ENCODE measurements at places on chromosomes 3 and 15.

- no peak for DNase-seq
Observed at GRCh38 chr3:123147754-123148535, 53.8 kb upstream of the SEC22A start.

DNA sequence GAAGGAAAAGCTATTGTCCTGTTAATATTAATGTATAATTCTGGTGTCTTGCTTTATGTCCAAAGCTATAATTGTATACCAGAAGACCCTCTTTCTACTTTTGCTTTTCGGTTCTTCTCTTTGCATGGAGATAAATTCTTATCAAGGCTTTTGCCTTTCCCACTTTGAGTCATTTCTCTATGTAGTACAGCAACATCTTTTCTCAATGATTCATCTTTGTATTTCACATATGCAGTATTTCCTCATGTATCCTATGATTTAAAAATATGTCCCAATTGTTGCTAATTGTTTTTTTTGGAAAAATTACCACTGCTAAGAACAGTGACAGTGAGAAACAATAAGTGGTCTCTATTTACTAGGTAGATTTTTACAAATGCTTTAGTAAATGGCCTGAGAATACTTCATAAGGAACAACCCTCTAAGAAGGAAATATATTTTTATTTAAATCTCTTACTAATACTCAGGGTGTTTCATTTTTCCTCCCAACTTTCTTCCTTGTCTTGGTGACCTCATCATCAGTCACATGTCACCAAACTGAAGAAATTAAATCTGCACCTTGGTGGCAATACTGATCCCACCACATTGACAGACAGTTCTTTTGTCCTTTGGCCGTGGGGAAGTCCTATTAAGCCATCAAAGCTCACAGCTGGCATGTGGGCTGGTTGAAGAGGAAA is 290.6 kb downstream of the SATB1 start:
- DNase-seq: no peak

DNA sequence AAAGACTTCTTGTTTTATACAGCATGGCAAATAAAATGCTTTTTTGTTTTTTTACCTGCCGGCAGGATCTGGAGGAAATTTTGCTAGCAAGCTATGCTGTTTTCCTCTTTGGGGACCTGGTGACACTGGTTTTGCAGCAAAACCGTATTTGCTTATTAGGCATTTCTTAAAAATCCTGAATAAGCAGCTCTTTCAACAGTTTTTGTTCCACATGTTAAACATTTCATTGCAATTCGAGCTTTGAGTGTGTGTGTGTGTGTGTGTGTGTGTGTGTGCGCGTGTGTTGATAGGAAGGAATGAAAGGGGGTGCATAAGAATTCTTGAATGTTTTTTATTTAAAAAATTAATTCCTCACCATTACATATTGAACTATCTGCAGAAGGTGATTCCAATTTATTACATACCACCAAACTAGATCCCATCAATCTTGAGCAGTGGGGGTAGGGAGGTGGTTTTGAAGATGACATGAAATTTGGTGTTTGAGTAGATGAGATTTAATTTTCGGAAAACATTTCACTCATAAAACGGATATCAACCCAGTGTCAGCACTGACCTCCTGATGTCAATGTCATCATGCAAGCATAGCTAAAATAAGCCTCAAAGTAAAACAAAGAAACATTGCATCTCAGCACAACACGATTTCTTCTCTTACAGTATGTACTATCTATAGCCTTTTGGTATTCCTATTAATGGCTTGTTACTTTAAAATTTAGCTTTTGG is 17.3 kb downstream of the ZBTB38 start:
- no peak for DNase-seq

DNA sequence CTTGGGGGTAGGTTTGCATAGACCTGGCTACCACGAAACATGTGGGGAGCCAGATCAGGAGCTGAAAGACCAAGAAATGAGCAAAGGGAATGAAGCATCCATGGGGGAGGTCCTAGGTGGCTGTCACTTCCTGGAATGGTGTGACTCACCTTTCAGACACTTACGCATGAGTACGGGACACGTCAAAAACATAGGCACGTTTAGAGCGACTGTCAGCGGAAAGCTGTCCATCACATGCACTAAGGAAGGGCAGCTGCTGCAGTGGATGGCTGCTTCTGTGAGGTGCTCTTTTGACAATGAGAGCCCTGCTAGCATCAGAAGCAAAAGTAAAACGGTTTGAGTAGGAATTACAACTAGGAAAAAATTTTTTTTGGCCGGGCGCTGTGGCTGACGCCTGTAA is 244.6 kb upstream of the CCDC54 start:
- DNase-seq: no peak

DNA sequence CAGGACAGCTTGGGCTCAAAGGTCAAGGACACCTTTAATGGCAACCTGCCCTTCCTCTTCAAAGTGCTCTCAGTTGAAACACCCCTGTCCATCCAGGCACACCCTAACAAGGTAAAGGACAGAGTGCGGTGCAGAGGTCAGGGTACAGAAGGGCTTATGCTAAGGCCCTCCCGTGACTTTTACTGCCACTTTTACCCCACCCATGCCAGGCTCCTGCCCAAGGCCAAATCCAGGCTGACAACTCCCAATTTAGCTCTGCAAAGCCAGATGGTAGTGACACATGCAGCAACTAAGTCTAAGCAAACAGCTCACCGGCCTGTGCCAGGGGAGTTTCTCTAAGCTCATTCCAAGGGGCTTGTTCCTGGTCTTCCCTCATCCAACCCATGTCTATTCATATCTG is 1.6 kb downstream of the MPI start:
- no peak for DNase-seq

- DNase-seq: no peak
Observed at GRCh38 chr15:69154684-69155083, 5.8 kb upstream of the GLCE start.

DNA sequence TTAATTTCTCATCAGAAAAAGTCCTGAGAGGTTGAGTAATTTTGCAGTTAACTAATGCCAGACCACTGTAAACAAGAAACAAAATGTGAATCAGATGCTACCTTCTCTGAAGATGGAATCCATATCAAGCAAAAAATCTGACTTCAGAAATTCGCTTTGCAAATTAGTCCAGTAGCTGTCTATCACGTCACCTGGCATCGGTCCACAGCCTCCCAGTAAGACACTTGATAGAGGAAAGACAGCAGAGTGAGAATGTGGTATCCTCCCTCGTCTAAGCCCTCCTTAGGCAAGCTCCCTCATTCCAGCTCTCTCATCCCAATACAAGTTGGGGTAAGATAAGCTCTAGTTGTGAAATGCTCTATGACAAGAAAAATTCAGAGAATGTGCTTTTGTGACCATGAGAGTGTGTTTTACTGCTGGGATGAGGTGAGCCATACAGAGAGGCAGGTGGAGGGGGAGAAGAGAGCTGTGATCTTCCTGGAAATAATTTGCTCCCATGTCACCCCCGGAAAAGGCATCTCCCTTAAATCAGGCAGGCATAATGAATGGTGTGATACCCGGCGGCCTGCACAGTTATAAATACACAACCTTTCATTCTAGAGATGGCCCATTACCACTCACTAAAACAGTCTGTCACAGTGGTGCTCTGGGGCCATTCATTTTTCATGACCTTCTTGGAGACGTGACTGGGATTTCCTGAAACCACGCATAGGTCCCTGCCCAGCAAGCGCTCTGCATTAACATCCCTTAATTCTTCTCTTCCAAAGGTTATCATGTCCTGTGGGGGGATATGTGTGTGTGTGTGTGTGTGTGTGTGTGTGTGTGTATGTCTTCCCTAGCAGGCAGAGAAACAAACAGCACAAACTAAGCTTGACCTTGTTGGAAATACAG is 602.0 kb upstream of the KCNMB2 start:
- DNase-seq: no peak

DNA sequence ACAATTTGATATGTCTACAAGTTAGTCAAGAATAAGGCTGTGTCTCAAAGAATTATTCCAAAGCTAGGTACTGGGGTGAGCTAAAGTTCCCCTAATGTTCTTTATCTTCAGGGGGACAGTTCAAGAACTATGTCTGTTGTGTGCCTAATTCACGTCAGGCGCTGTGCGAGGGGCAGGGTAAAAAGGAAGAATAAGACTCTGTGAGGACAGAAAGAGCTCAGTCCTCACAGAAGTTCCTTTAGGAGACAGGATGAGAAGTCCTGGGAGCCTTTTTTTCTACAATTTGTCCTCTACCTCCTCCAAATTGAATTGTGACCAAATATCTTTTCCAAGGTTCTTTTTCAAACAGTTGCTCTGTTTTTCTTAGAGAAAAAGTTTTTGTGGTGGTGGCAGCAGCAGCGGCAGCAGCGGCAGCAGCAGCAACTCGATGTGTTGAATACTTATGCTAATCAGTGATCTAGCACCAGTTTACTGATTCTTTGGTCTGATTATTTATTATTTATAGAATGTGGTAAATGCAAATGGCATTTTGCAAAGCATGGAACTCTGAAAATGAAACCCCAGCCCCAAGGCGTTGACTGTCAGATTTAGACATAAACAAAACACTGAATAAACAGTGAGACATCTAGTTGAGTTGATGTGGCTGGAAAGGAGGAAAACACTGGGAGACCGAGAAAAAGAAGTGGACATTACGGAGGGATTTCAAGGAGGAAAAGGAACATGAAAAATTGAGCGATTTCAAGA is 88.6 kb downstream of the GTPBP8 start:
- no peak for DNase-seq

DNA sequence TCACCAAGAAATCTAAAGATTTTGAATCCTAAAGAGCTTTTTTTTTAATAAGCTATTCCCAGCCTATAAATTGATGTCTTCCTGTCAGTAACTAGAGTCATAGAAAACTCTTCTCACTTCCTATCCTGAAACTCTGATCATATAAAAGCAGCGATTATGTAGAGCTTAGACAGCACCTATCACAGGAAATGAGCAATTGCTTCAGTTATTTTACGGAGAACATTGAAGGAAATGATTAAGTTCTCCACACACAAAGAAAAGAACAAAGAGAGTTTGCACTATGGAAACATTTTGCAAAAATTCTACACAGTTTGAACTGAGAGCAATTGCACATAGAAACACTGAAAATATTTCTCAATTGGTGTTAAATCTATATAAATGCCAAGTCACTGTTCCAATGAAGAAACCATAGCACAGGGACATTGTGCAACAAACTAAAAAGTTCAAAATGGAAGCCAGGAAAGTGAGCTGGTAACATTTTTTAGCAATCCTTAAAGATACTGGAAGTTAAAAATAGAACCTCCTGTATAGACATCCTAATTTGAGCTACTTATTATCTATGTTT is 291.5 kb upstream of the ARHGEF26 start:
- no peak for DNase-seq

- peak; percentile 86 for DNase-seq
Observed at GRCh38 chr3:141231101-141231951, at the start of gene PXYLP1. Gene PXYLP1, plus strand, starts transcription at chr3:141231825. Its CDS starts 28,351 bp downstream, at chr3:141260176.

GRCh38 chr3:168094877-168095610 is 680 bp downstream of the GOLIM4 start:
- DNase-seq: no peak

DNA sequence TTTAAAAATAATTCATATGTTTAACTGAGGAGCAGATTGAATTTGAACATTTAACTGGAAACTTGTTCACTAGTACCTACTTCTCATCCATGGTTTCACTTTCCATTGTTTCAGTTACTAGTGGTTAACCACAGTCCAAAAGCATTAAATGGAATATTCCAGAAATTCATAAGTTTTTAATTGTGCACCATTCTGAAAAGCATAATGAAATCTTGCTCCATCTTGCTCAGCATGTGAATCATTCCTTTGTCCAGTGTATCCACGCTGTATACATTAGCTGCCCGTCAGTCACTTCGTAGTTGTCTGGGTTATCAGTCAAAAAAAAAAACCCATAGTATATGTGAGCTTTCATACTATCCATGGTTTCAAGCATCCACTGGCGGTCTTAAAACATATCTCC is 217.6 kb downstream of the TPRG1 start:
- DNase-seq: no peak

DNA sequence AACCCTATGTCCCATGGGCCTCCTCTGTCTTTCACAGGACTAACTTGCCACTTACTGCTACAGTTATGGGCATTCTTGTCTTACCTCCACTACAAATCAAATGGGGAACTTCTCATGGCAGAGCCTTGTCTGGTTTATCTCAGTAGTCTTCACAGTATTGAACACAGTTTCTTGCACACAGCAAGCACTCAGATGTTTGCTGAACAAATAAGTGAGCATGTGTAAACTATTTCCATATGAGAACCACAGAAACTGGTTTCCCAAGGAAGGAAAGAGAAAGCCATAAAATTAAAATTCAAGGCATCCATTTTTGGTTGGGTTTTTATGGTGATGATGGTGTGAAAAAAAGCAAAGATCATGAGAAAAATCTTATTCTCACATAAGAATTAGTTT is 189.2 kb downstream of the MEX3B start:
- no peak for DNase-seq

DNA sequence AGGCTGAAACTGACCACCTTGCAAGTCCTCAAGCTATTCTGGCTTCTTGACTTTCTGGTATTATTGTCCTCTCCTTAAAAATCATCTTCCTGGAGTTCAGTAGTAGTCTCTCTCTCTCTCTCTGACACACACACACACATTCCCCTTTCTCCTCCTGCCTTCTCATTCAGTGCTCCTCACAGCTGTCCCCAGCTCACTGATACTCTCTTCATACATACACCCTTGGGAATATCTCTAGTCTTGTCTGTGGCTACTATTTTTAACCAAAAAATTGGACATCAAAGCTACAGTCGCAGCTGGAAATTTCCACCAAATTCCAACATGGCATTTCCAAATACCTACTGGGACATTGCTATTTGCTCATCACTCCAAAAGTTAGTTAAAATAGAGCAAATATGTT is 178.9 kb downstream of the ECT2 start:
- DNase-seq: no peak

DNA sequence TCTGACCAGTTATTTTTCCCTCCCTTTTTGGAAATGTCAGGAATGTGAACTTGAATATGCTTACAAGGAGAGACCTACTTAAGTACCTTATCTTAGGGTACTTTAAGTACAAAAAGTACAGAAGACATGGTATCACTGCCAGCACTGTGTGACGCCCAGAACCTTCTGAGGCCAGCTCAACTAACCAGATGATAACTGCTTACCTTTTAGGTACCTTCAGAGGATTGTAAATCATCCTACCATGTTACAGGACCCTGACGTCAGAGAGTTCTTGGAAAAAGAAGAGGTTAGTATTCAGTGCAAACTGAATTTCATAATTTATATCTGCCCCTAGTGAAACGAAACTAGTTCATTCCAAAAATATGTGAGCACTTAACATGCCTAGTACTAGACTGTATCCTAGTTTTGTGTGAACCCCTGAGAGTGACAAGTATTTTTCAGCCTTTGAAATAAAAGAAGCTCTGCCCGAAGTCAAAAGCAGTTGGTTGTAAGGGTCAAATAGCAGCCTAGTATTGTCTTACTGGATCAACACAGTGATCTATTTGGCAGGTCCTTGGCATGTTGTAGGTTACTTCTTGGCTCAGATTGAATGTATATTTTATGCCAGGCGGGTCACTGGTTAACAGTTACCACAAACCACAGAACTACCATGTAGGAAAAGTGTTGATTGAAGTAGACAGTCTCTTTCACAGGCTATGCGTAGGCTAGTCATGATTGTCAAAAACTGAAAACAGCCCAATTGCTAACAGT is 23.8 kb upstream of the SNX22 start:
- no peak for DNase-seq

- DNase-seq: no peak
Observed at GRCh38 chr15:61584410-61584809, 355.3 kb upstream of the RORA start.

Data from stimulated activated CD4-positive, alpha-beta T cell treated with anti-CD3 and anti-CD28 coated beads, Interleukin-4, amount 100 ng/mL, for 4 hours (primary cell).